ENCODE measurements at places on chromosomes 7 and 10.

GRCh38 chr10:63528084-63528744, 7.0 kb downstream of the REEP3 start:
- DNase-seq: no peak

- no peak for DNase-seq
Observed at GRCh38 chr10:110304394-110304779, 333 bp downstream of the SMNDC1 start.

- DNase-seq: no peak
Observed at GRCh38 chr7:95095259-95095965, 188.0 kb downstream of the PPP1R9A start.

DNA sequence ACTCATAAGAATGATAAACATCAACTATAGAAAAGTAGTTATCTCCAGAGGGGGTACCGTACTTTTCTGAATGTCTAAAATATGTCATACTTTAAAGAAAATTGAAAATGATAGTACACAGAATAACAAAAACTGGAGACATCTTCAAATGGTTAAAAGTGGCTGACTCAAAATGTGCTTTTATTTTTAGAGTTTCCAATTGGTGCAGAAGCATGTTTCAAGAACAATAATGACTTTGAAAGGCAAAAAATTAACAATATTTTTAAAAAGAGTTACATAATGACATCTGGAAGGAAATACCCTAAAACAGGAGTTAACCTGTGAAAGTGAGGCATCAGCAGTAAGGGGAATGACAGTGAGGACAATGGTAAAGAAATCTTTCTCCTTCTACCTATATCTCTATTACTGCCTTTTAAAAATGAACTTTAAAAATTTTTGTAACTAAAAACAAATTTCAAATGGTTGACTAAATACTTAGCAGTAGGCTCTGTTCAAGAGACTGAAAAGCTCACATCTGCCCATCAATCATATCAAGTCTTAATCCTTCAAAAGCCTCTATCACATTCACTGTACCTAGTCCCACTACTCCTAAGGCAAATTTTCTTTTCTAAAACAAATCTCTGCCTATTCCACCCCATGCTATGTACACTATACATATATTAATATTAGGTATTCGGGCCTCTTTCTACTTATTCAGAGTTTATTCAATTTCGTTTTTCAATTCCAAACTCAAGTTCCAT, 3.0 kb downstream of the ASZ1 start:
- no peak for DNase-seq

Measured in effector CD4-positive, alpha-beta T cell (primary cell).